Activated T-cell treated with anti-CD3 and anti-CD28 coated beads, Interleukin-2, amount 50 U/mL, for 48 hours (primary cell): ENCODE measurements at places on chromosomes 7 and 10.

DNA sequence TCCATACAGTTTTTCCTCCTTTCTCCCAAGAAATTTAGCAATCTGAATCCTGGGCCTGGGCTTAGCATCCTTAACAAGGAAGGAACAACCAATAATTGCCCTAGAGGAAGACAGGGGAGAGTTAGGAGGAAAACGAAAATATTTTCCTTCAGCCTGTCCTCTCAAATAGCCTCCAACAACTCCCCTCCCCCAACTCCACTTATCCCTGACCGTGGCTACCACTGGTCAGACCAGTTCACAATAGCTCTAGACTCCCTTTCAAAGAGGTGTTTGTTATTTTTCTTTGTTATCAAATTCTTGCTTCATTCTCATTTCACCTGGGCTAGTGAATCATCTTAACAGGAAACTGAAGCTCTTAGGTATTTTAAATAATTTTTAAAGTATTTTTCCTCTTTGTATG, 114.1 kb downstream of the CPED1 start:
- DNase-seq: no peak

DNA sequence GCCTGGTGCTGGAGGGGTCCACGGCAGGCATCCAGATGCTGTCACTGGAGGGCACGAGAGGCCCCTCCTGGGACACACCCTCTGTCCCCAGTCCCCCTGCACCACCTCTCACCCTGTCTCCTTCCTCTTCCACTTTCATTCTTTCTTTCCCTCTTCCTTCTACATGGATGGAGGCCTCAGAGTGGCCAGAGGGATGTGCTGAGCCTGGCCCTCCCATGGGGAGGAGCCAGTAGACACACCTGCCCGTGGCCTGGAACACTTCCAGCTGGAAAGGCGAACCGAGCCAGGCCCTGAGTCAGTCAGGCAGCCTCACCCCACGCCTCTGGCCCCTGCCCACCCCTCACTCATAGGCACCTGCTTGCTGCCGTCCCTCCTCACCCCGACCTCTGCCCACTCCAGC, 55.9 kb upstream of the MXI1 start:
- DNase-seq: no peak

- DNase-seq: no peak
These were observed 3.3 kb downstream of the TRPV5 start for GRCh38 chr7:142930126-142930730.

GRCh38 chr10:11104772-11105675, 87.4 kb downstream of the CELF2 start:
- DNase-seq: no peak

DNA sequence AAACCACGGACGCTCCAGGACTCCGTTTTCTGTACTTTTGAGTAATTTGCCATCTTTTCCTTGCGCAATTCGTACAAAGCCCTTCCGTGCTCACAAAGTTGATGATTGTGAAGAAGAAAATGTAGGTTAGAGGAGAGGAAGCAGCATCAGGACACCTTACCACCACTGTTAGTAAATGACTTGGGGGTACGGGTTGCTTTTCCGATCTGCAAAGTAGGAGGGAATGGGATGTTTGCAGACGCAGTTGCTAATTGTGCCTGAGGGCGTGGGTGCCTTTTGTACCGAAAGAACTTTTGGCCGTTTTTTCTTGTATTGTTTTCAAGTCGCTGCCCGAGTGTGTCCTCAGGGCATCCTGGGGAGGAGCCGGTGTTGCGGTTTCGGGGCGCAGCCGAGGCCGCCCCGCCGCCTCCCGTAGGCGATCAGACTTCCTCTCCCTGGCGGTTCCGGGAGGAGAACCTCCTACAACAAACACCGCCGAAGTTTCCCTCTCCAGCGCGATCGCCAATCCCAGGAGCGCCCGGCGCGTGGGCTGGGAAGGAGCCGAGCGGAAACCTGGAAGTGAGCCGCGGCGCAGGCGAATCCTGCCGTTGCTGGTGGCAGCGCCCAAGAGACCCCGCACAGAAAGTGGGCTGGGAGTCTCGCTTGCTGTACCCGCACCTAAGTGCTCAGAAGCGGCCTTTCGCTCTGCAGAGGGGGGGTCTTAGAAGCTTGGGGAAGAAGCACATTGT, 1.0 kb downstream of the PRR15 start:
- peak; percentile 20 for DNase-seq

DNA sequence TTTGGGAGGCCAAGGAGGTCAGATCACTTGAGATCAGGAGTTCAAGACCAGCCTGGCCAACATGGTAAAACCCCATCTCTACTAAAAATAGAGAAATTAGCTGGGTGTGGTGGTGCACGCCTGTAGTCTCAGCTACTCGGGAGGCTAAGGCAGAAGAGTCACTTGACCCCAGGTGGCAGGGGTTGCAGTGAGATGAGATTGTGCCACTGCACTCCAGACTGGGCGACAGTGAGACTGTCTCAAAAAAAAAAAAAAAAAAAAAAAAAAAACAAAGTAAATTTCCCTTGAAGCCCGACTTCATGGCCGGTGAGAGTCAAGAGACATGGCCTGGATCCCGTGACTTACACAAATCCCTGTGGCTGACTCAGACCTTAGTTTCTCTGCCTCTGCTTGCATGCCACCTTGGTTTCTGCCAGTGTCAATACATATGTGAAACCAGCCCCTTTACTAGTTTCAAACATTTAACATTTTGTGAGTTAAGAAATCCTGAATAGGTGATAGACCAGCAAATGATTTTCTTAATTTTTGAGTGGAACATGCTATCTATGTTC, 62.8 kb downstream of the ZEB1 start:
- no peak for DNase-seq

GRCh38 chr7:128842674-128843641, 12.8 kb downstream of the FLNC start:
- no peak for DNase-seq

GRCh38 chr10:120634659-120635058, 177.6 kb downstream of the PLPP4 start:
- no peak for DNase-seq

GRCh38 chr7:17516771-17517170, 218.3 kb downstream of the AHR start:
- no peak for DNase-seq

DNA sequence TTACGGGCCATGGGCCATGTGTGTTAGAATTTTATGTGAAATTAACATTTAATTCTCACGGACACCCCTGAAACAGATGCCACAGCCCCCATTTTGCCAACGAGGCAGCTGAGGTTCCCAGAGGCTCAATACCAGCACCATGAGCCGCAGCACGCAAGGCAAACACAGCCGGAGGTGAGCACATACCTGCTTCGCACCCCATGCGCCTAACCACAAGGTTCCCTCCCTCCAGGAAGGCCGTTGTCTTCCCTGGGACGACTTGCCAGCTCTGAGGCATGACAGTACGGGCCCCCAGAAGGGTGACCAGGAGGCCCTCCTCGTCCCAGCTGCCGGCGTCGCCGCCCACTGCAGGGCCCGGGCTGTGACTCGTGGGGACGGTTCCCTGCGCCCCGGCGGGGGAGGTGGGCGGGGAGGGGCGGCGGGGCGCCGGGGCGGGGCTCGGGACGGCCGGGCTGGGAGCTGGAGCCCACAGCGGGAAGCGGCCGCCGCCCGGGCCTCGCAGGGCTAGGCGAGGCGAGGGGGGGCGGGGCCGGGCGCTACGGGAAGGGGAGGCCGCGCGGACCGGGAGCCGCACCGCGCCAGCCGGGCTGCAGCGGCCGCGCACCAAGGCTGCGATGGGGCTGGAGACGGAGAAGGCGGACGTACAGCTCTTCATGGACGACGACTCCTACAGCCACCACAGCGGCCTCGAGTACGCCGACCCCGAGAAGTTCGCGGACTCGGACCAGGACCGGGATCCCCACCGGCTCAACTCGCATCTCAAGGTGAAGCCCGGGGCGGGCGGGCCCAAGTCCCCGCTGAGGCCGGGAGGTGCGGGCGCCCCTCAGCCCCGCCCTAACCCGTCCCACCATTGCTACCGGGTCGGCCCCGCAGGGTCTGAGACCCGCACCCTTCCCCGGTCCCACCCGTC, at the start of gene CAV2:
CAV2 (plus strand) TSS at position 571 of the 910 bp plus-strand sequence; CDS start at position 615, 44 bp downstream.
- DNase-seq: peak; percentile 24

DNA sequence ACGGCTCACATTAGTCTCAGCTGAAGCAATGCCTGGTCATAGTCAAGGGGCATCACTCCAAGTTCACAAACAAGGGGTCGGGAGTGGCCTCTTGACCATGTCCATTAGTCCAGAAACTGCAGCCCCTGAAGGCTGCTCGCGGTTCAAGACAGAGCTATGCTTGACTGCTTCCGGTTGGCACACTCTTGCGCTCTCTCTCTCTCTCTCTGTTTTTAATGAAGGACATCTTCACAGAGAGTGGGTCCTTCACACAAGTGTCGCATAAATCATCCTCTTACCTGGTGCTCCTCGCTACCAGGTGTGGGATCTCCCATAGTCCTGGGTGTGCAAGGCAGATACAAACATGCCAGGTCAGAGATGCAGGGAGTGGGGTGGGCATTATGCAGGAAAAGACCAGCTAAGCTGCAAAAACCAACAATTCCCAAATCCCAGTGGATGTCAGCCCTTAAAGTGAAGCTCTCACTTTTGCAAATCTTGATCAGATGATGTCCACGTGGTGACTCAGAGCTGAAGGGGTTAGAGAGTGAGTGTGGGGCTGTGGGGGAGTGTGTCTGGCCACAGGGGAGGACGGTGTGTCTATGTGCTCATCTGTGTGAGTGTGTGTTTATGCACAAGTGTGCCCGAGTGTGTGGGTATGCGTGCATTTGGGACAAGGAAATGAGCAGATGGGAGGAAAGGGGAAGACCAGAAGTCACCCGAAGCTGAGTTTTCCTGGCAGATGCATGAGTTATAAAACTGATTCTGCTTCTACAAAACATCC, 83.7 kb upstream of the PPP2R2D start:
- DNase-seq: no peak

DNA sequence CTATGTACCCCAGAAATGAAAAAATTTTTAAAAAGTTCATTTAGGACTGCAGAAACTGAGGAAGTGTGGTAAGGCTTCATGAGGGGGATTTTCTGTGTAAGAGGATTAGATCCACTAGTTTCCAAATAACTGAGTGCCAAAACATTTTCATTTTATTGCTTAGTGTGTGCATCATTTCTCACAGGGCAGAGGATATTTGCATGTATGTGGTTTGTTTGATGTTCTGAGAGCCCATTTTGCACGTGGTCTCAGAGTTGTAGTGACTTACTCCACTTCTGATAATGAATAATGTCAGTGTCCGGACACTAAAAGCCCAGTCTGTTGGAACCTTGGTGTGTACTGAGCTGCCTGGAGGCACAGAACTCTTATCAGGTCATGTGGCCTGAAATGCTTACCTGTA, 299.9 kb downstream of the AUTS2 start:
- DNase-seq: no peak

DNA sequence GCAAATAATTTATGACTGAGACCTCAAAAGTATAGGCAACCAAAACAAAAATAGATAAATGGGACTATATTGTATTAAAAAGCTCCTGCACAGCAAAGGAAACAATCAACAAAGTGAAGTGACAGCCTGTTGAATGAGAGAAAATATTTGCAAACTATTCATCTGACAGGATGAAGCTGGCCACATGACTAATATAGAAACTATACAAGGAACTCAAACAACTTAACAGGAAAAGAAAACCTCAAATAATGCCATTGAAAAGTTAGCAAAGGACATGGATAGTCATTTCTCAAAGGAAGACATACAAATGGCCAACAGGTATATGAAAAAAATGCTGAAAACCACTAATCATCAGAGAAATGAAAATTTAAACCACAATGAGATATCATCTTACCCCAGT, 245.1 kb downstream of the STK31 start:
- no peak for DNase-seq

- no peak for DNase-seq
These were observed 126.0 kb upstream of the ANKRD1 start for GRCh38 chr10:91046869-91047268.

GRCh38 chr7:108415821-108416536, 40.3 kb downstream of the NRCAM start:
- no peak for DNase-seq
